Left colon (tissue), 2 donors: ENCODE measurements at places on chromosomes 2 and 18. TPM values are rescaled to one million over a fixed set of nuclear protein-coding genes. Genes with fewer than 3 reads are reported as not detected.

DNA sequence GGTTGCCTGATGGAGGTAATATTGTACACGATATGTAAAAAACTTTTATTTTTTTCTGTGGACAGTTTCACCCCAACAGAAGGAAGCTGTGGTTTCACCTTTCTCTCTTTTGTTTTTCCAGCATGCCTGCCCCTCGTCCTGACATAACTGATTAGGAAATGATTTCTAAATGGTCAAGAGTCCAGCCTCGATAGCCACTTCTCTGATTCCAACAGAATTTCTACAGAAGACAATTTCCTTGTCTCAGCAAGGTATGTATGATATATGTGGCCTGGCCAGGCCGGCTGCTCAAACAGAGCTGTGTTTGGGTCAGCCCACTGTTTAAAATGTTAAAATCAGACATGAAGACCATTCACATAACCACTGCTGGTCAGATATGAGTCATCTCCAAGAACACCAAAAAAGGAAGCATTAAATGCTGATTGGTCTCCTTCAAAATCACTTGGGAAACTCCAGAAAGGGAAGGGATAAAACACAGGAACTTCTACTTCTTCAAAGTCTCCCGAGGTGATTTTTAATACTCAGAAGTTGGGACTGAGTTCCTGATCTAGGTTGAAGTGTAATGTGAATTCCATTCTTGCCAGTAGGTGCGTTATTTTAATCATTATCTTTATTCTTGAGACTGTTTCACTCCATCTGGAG is 22.3 kb downstream of the ATP8B1 start:
- no peak for DNase-seq

DNA sequence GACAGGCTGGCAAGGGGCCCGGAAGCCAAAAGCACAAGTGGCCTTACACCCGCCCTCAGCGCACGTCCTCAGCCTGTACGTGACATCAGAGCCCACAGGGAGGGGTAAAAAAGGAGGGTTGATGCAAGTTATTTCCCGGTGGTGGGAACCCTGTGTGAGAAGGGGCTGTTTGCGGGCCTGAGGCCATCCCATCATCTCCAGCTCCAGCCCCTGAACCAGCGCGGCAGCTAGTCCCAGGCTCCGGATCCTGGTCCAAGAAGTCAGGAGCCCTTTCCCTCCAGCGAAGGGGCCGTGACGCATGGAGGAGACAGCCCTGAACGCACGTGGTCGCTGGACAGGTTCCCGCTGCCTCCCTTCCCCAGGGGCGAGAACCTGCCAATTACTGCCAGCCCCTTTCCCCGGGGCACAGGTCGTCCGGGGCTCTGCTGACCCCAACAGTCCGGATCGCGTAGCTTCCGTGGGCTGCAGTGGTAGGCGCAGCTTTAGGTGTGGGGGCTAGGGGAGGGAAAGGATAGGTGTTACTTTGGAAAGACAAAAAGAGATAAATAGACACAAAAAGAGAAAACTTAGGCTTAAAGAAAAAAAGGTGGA is 1.3 kb upstream of the LRP2 start:
- DNase-seq: no peak

- no peak for DNase-seq
These were observed 27.9 kb downstream of the IL37 start for GRCh38 chr2:112938904-112939303.

- peak; percentile 86 for DNase-seq
These were observed 43.7 kb downstream of the HDLBP start for GRCh38 chr2:241271706-241272302.

DNA sequence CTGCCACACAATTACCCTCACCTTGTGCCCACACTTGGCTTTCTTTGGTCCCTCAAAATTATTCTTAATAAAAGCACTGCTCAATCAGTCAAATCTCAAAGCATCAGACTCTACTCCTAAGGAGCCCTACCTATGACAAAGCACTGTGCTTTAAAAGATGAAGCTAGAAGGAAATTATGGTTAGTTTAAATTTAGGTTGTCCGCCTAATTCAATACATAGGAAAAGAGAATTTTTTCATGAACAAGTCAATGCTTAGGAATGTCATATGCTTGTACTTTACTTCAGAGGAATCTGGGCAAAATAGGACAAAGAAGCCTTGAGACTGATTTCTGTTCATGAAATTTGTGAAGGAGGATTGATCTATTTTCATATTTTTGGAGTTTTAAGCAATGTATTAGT is 726.4 kb upstream of the CDH2 start:
- DNase-seq: no peak

DNA sequence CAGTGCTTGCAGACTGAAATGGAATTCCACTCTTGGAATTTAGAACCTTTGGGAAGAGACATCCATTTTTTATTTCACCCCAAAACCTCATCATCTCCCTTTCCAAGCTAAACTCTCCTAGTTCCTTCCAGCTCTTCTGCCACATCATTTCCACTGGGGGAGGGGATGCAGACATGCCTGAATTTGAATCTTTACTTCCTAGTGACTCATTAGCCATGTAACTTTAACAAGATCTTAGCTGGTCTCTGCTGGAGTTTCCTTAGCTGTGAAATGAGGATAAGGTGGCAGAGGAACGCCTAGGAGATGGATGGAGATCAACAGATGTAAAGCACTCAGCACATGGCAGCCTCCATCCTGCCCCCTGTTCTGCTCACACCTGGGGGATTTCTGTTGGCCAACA is 266.8 kb downstream of the EN1 start:
- DNase-seq: no peak

GRCh38 chr18:56161566-56162260 is 476.7 kb downstream of the TXNL1 start:
- DNase-seq: no peak

DNA sequence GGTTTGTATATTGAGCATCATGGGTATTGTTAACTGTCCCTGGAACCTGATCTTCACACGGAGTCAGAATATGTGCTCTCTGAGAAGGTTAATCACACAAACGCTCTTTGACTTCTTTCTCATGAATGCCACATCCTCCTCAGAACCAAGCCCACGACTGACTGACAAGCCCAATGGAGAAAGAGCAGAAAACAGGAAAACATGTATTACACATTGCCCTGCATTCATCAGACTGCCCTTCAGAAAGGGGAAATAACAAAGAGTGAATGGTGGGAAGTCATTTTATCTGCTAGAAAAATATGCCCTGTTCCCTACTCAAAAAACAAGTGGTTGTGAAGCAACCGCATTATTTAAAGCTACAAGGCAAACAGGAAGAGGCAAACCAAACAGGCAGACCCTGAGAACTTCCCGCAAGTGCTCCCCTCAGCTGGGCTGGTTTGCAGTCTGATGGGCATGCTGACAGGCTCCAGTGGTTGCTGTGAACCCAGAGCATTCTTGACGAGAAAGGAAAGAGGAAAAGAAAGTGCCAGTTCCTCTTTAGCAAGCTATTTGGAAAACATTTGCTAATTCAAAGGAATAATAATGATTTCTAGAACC is 172.9 kb upstream of the SETBP1 start:
- DNase-seq: no peak

- peak; percentile 59 for DNase-seq
These were observed 105.6 kb upstream of the LDLRAD4 start for GRCh38 chr18:13112982-13113381.

DNA sequence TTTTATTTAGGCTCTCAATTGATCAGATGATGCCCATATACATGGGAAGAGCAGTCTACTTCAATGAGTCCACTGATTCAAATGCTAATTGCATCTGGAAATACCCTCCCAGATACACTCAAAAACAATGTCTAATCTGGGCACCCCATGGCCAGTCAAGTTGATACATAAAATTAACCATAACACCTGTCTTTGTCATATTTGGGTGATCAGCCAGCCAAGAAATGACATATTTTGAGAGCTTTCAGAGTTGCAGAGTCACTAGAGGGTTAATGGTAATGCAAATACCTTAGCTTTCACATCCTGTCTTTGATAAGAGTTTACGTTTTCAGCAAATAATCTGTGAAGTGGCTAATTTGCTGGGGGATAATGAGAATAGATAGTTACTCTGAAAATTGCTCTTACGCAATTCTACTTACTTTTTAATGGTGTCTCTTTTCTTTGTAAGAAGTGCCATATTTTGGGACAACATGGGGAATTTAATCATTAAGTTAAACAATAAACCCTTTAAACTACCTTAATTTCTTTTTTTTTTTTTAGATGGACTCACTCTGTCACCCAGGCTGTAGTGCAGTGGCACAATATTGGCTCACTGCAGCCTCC is 49.1 kb downstream of the CCDC195 start:
- DNase-seq: no peak

DNA sequence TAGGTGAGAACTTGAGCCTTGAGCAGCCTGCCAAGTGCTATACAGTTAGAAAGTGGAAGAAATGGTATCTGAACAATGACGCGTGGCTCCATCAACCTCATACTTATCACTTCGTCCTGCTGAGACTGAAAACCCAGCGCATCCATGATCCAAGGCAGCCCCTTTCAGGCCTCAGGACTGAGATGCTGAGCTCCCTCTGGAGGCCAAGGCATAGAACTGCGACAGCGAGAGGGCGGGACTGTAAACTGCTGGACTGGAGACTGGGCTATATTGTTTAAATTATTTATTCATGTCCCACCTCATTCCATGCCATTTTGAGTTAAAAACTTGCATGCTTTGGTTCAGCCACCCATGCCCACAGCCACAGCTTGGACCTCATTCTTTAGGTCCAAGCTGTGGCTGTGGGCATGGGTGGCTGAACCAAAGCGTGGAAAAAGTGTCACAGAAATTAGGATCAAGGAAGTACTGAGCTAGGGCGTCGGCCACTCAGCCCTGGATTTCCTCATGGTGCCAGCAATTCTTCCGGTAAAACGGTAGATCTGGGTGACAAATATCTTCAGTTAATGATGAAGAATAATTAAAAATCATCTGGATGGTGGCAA is 195.5 kb downstream of the L3MBTL4 start:
- no peak for DNase-seq

- no peak for DNase-seq
These were observed 197.9 kb downstream of the NEDD4L start for GRCh38 chr18:58241877-58242276.

DNA sequence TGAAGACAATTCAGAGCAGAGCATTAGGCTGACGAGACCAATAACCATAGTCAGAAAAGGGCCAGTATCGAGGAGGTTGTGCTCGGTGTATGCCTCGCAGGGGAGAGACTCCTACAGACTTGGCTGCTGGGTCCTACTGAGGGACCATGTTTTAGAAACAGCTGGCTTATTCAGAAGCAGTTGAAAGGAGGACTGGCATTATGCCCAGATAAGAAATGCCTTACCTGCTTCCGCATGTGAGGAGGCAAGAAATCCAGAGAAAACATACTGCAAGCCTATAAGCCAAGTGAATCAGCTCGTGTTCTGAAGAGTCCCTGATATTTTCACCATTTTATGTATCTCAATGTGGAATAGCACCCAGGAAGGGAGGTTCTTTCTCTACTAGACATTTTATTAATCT is 434.7 kb downstream of the GRB14 start:
- no peak for DNase-seq

DNA sequence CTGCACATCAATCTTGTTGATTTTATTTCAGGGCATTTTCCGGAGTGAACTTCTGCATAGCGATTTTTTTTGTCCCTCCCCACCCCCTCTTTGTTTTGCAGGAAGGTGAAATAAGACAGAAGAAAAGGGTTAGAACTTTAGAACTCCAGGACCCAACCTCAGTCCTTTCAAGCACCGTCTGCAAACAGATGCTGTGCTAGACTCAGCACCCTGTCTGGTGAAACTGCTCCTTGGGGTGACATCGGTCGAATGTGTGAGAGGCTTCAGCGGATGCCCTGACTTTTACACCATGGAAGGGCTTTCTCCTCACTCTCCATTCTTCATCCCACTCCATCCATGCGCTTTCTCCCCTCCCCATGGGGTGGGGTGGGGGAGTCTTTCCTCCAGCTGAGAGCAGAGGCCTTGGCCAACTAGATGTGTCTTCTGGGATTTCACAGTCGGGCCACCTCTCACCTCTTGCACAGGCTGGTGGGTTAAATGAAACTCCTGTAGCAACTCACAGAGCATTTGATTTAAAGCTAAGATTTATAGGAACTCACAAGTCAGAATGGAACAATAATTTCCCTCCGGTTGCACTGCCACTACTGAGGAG is 43.3 kb upstream of the EDAR start:
- DNase-seq: no peak

DNA sequence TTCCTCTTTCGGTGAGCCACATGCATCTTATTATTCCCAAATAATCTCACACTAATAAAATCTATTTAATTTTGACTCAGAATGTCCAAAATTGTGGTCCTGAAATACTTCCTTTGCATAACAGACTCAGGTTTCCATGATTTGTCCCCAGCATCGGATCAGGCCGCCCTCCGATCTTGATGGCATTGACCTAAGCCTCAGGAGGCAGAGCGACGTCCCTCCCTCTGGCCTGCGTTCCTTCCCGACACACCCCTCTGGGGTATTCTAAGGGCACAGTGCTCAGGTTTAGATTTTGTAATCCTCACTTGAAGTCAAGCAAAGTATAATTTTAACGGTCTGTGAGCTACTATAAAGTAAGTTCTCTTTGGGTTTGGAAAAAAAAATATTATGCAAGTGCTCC is 857.7 kb downstream of the GALR1 start:
- DNase-seq: no peak

DNA sequence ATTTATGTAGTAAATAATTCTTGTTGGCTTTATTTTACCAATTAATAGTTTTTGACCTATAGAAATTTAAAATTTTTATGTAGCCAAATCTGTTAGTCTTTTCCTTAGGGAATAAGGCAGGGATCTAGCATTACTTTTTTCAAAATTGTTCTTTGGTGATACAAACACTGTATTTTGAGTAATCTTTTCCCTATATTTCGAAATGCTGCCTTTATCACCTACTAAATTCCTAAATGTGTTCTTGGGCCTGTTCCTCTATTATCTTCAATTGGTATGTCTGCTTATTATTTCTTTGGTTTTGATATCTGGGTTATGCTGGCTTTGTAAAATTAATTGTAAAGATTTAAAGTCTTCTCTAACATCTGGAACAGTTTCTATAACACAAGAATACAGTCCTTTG is 87.5 kb downstream of the DYSF start:
- no peak for DNase-seq

DNA sequence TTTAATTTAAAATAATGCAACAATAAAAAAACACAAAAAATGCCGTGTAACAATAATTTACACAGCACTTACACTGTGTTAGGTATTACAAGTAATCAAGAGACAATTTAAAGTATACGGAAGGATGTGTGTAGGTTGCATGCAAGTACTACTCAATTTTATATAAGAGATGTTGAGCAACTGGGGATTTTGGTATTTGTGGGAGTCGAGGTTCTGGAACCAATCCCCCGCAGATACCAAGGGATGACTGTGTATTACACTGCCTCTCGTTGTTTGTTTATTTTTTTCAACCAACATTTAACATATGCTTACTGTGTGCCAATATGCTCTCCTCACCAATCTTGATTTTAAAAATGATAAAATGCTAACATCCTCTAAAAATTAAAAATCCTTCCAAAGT is 24.8 kb downstream of the MAP3K2 start:
- no peak for DNase-seq

- no peak for DNase-seq
These were observed 81.7 kb downstream of the SDC1 start for GRCh38 chr2:20143263-20143662.

GRCh38 chr2:162365392-162365791 is 21.5 kb downstream of the GCA start:
- no peak for DNase-seq

GRCh38 chr2:85753035-85753524 is 711 bp upstream of the ATOH8 start:
- DNase-seq: no peak

The IL1F10 gene
- total RNA-seq: not detected

The SPDYA gene
- 1.6 TPM for total RNA-seq

The CPO gene
- not detected for total RNA-seq

The PAIP2B gene
- 6.3 TPM for total RNA-seq

The CDKL4 gene
- total RNA-seq: not detected

The MC2R gene
- total RNA-seq: not detected

The GALNT5 gene
- 58.0 TPM for total RNA-seq
